ENCODE measurements at places on chromosomes 16 and 17. TPM values are rescaled to one million over a fixed set of nuclear protein-coding genes. Genes with fewer than 3 reads are reported as not detected.

Gene PPM1D
- total RNA-seq, result 13.6 TPM

Gene CACNA1G
- not detected for total RNA-seq

DNA sequence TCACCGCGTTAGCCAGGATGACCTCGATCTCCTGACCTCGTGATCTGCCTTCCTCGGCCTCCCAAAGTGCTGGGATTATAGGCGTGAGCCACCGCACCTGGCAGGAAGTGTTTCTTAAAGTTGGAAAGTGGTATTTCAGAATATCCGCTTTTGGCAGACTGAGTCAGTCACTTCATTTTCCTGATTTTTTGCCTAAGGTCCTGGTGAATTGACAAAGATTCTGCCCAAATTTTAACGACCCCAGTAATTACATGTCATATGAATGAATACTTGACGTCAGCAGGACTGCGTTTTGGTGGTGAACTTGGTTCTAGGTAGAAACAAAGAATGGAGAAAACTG, 4.5 kb upstream of the BRCA1 start:
- no peak for DNase-seq

Gene NOD2
- total RNA-seq, result 0.46 TPM

GRCh38 chr17:13415871-13416416, 185.8 kb downstream of the HS3ST3A1 start:
- DNase-seq, result no peak

Gene OSGIN1
- 4.4 TPM for total RNA-seq

Gene HSD17B1
- 0.34 TPM for total RNA-seq

- no peak for DNase-seq
Observed at GRCh38 chr17:31695456-31696090, 163.5 kb downstream of the COPRS start.

DNA sequence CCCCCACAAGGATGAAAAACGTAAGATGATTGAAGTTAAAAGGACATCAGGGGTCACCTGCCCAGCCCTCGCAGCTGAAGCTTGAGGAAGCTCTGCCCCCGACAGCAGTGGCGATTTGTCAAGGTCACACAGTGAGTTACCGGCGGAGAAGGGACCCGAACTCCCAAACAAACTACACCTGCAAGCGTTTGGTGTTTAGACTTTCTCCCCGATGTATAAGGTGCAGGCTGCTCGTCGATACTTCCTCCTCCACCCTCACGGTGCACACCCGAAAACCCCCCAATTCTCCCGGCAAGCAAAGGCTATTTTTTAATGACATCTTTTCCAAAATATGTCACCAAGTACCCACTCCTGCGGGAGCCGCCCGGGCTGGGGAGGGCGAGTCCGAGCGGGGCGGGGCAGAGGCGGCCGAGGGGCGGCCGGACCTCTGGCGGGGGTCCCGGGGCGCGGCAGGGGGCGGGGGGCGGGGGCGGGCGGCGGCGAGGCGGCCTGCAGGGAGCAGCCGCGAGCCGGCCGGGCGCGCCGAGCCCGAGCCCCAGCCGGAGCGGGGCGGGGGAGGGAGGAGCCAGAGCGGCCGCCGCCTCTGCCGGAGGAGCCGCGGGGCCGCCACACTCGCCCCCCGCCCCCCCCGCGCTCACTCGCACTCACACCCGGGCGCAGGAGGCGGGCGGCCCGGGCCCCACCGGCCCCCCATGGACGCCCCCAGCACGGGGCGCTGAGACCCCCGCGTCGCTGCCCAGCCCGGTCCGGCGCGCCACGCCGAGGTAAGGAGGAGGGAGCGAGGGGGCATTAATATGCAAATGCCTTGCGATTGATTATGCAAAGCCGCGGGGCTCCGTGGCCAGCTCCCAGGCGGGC, at the start of gene THRA:
Gene THRA (plus strand): TSS at position 637 of the 858 bp plus-strand sequence. CDS start 11,524 bp downstream, outside the sequence.
- DNase-seq, result no peak

Gene CD300A
- total RNA-seq, result not detected

Gene OTOP3
- not detected for total RNA-seq

DNA sequence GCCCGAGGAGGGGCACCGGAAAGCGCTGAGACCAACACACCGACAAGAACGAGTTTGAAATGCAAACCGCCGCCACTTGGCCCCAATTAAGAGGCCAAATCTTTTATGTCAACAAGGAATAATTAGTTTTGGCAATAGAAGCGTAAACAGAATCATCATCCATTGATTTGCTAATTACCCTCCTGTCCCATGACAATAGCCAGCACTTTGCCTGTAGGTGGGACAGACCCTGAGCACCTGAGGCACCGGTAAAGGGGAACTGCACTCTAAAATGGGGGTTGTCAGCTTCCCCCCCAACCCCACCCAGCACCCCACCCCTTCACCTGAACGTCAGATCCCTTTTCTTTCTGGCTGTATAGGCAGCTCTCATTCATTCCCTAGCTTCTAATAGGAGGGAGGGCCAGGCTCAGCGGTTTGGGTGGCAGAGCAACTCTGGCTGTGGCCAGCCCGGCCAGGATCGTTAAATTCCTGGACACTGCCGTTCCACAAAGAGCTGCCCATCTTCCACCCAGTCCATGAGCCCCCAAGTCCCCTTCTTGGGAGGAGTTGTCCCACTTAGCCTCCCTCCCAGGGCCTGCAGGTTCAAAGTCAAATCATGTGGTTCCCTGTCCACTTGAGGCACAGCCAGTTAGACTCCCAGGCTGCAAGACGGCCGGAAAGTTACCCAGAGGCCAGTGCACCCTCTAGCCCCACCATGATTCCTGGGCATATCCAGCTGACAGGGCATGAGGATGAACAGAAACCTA, 45.8 kb downstream of the WNT3 start:
- no peak for DNase-seq

Gene RCVRN
- 0.21 TPM for total RNA-seq

DNA sequence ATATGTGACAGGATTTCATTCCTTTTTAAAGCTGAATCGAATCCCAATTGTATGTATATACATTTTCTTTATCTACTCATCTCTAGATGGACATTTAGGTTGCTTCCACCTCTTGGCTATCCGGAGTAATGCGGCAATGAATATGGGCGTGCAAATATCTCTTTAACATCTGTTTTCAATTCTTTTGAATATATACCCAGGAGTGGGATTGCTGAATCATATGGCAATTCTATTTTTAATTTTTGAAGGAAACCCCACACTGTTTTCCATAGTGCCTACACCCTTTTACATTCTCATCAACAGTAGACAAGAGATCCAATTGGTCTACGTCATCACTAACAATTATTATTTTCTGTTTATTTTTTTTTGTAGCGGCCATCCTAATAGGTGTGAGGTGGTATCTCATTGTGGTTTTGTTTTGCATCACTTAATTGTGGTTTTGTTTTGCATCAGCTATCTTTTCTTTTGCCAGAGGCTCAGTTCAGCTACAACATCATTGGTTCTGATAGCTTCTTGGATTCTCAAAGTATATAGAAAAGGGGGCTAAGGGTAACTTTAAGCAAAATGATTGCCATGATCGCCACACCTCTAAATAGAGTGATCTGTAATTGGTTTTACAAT, 25.6 kb upstream of the MAP2K6 start:
- DNase-seq, result no peak

Gene CCL23
- total RNA-seq, result not detected

- no peak for DNase-seq
Observed at GRCh38 chr16:4414187-4414917, 2.0 kb downstream of the CORO7 start.

Gene PPM1E
- total RNA-seq, result 2.4 TPM

DNA sequence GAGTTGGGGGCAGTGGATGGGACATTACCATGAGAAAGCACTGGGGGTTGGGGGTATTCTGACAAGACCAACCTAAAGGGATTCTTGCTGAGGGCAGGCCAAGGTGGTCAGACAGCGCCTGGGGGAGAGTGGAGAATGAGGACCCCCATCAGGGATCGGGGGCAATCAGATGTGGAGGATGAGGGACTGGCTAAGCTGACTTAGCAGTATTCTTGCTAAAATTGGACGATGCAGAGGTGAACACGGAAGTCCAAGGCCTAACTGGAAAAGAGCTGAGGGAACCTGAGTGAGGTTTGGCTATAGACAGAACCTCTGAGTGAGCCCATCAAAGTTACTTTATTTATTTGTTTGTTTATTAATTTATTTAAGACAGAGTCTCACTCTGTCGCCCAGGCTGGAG, 9.2 kb downstream of the QPRT start:
- DNase-seq, result no peak

- DNase-seq, result no peak
Observed at GRCh38 chr16:64627781-64628180, 494.1 kb downstream of the CDH11 start.

- DNase-seq, result no peak
Observed at GRCh38 chr17:59702304-59702703, 4.9 kb downstream of the PTRH2 start.

GRCh38 chr17:2040942-2041560, 771 bp upstream of the OVCA2 start:
- no peak for DNase-seq

Gene ABCA3
- 36.3 TPM for total RNA-seq

Gene KRTAP9-4
- not detected for total RNA-seq

Gene PPP1R1B
- not detected for total RNA-seq

DNA sequence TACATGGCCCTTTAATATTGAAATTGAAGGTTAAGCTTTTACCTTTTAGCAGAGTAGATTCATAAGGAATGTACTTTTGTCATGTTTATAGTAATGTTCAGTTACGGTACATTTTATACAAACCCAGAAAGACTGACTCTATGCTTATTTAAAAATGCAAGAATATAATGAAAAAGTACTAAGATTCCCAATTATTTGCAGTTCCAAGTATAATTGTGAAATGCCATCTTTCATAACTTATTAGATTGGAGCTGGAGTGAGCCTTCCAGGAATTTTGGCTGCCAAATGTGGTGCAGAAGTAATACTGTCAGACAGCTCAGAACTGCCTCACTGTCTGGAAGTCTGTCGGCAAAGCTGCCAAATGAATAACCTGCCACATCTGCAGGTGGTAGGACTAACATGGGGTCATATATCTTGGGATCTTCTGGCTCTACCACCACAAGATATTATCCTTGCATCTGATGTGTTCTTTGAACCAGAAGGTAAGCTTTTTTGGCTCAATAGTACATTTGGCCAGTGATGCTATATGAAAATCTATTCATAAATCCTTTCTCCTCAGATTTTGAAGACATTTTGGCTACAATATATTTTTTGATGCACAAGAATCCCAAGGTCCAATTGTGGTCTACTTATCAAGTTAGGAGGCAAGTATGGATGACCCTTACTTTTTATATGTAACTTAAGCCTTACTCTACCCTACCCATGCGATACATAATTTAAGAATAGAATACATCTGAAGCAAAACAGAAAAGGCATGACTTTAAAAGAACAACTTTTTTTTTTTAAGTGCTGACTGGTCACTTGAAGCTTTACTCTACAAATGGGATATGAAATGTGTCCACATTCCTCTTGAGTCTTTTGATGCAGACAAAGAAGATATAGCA, 4.2 kb downstream of the SRSF2 start:
- DNase-seq, result no peak

- DNase-seq, result no peak
Observed at GRCh38 chr17:41505809-41506767, 676 bp upstream of the KRT13 start.

GRCh38 chr17:19497624-19498023, 36.0 kb upstream of the SLC47A1 start:
- DNase-seq, result no peak

Gene CBFA2T3
- 0.14 TPM for total RNA-seq

- DNase-seq, result no peak
Observed at GRCh38 chr17:74750327-74751069, 2.1 kb downstream of the NHERF1 start.

Gene SLC52A1
- 0.62 TPM for total RNA-seq

Gene SAMD14
- 14.7 TPM for total RNA-seq

DNA sequence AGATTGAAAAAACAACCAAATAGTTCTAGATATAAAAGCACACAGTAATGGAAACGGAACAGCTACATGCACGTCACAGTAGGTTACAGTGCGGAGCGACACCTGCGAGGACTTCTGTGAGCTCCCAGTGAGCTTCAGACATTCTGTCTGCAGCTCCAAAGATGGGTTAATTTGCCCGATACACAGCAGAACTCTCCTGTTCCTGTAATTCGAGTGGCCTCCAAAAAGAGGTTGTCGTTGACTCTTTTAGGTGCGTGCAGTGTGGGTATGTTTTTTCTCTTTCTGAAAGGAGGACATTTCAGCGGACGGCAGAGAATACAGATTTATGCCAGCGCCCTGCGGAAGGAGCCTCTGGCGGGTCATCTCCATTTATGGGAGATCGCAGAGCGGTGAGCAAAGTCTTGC, 2.9 kb downstream of the OR1F1 start:
- no peak for DNase-seq

- no peak for DNase-seq
Observed at GRCh38 chr16:63806794-63807506, 1314.9 kb downstream of the CDH11 start.

- DNase-seq, result no peak
Observed at GRCh38 chr16:67547423-67548264, 14.7 kb upstream of the CTCF start.

DNA sequence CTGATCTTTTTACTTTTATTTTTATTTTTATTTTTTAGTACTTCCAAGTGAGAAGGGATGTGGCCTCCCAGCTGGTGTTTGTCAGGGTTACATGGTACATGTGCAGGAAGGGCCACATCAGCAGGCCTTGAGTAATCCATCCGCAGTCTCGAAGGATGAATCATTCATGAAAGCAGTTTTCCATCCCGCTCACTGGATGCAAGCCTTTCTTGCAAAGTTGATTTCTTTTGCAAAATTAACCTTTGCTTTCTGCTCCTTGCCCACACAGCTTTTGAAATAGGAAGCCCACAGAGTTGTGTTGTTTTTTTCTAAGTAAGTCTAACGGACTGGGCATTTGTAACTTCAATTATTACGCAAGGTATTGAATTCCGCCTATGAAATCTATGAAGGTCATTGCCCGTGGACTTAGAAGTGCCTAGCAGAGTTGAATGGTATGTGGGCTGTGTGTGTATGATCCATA, 157.4 kb downstream of the PRKCA start:
- DNase-seq, result peak; percentile 94

DNA sequence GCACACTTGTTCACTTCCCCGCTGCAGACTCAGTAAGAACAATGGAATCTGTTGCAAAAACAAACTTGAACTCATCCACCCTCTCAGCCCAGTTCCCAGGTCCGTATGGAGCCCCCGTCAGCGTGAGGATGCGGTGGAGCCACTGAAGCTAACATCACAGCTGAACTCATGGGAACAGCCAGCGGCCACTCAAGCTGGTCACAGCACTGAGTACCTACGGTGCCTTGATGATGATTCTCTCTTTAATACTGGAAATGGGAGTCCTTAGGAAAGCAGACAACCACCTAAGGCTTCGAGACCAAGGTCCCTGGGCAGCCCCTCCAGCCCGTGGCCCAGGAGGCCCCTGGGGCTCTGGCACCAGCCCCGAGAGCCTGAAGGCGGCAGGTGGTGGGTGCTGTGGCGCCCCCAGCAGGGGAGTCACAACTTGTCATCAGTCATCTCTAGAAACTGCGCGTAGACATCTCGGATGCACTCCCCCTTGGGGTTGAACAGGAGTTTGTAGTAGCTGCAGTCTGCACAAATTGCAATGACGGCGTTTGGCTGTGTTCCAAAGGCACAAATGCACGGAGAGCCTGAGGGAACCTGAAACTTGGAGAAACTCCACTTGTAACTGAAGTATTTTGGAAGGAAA, 31.0 kb upstream of the RHOT1 start:
- DNase-seq, result no peak

DNA sequence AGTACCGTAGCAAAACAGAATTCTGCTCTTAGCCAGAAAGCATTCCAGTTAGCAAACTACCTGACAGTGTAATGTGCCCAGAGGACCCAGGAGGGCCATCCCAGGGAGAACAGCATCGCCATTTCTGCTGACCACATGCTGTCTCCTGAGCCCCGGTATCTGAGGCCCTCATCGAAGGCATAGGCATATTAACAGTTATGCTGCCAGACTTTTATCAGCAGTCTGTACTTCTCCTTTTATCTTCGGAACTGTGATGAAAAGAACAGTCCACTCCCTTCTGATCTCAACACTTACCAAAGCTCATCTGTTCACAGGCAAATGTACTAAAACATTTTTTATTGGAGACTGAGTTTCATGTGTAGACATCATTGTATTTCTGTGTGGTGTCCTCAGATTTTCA, 236.4 kb downstream of the PRKCA start:
- DNase-seq, result no peak
